Urinary bladder (tissue), 4 donors: ENCODE measurements at places on chromosomes 1 and 21. TPM values are rescaled to one million over a fixed set of nuclear protein-coding genes. Genes with fewer than 3 reads are reported as not detected.

DNA sequence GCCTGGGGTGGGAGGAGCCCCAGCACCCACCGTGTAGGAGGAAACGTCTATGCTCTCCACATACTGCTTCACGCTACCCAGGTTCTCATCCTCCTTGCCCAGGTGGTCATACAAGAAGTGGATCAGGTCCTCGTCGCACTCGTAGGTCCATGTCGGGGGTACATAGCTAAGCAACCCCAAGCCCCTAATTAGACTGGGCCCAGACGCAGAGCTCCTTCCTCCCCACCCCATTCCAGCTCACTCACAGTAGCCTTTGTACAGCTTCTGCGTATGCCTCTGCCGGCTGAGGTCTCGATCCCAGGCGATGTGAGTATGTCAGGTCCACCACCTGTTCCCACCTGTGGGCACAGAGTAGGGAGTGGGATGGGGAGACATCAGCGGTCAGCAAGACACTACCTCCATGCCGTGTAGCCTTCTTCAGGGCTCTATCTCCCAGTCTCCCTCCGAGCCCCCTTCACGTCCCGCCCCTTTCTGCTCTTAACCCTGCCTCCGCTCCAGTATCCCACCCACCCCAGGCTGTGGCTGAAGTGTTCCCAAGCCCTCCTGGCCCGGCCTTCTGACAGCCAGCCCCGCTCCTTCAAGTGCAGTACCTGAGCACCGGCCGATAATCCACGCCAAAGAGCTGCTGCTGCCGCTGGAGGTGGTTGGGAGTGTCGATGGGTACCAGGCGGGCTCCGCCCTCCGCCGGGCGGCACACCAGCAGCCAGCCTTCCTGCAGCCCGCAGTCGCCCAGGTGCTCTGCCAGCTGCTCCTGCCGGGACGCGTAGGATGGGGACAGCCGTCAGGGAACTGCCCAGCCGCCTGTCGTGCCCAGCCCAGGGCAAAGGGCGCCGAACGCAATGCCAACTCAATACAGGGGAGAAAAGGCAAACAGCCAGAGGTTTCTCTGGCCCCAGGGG lies 919 bp downstream of the HECTD3 start:
- no peak for DNase-seq

DNA sequence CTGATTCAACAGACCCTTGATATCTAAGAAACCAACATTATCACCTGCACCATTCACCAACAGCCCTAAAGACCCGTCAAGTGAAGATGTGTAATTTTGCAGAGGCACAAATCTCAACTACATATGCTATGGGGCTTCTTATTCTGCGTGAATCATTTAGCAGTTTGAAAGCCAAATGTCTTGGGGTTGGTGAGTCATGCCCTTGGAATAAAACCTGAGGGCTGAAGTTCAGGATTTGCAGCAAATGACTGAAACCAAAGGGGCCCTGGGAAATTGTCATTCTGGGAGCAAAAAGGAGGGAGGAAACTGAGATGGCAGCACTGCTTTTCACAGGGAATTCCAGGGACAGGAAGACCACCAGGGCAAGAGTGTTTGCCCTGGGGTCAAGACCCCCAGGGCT lies 79.2 kb upstream of the TNR start:
- DNase-seq, result no peak

- no peak for DNase-seq
Observed at GRCh38 chr1:206486995-206487788, 16.9 kb downstream of the IKBKE start.

GRCh38 chr1:63328781-63329180 lies 6.4 kb downstream of the FOXD3 start:
- DNase-seq, result no peak

LORICRIN gene
- not detected for total RNA-seq
